ENCODE measurements at places on chromosomes 13 and 19. TPM values are rescaled to one million over a fixed set of nuclear protein-coding genes. Genes with fewer than 3 reads are reported as not detected.

Gene SYNGR4
- not detected for total RNA-seq

Gene BEST2
- total RNA-seq = not detected

DNA sequence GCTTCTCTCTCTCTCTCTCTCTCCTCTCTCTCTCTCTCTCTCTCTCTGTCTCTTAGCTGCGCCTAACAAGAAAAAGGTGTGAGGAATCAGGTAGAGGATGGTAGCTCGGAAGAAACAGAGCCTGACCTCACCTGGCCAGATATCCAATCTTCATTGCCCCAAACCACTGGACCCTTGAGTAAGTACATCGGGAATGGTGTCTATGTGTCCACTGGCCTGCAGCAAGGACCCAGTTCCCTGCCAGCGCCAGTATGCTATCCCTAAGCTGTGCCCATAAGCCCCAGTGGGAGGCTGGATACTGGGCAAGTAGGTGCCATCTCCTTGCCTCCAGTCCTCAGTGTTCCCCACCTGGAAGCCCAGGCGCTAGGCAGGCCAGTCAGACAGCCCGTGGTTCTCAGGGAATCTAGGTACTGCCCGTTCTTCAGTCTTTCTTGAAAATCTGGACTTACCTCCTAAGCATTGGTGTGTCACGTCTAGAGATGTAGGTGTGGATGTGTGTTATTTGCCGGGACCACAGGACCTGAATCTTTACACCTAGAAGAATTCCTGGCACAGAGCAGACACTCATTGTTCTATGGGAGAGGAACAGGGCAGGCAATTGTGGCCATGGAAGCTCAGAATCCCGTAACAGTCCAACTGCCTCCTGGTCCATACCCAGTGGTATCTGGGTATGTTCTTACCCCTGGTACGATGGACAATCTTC is 7.3 kb downstream of the URAD start:
- no peak for DNase-seq

- DNase-seq = no peak
Observed at GRCh38 chr13:107118506-107118905, 550.6 kb upstream of the ARGLU1 start.

- no peak for DNase-seq
Observed at GRCh38 chr13:64029343-64030093, 2613.9 kb upstream of the PCDH20 start.

DNA sequence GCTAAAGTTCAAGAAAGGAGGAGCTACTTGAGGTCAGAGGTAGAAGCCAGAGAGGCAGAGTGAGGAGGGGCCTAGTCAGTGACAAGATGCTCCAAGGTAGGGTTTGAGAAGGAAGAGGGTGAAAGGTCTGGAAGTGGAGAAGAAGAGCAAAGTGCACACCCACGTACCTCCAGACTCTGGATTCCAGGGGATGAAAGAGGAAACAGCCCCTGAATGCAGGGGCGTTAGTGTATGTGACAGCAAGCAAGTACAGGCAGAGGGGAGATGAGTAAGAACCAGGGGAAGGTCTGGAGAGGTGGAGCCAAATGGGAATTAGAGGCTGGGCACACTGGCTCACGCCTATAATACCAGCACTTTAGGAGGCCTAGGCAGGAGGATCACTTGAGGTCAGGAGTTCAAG is 8.7 kb downstream of the RPS28 start:
- no peak for DNase-seq

Gene PROZ
- total RNA-seq = 0.17 TPM

- DNase-seq = no peak
Observed at GRCh38 chr19:57813919-57814504, 701 bp downstream of the ZNF552 start.
